ENCODE measurements at places on chromosomes 3 and 15.

DNA sequence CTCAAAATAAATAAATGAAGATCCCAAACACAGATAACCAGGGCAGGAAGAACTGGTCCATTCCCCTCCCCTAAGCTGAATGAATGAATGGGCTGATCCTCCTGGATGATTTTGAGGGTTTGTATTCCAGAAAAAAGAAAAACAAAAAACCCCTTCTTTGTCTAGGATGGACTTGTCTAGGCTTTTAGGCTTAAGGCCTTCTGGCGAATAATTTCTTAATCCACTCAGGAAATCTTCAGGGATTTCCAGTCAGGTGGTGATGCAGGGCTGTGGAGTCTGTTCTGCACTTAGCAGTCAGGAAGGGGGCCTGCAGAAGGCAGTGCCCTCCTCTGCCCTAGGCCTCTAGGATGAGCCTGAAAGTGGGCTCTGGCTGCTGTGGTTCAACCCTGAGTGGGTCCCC lies 52.1 kb downstream of the BDH1 start:
- DNase-seq: no peak

DNA sequence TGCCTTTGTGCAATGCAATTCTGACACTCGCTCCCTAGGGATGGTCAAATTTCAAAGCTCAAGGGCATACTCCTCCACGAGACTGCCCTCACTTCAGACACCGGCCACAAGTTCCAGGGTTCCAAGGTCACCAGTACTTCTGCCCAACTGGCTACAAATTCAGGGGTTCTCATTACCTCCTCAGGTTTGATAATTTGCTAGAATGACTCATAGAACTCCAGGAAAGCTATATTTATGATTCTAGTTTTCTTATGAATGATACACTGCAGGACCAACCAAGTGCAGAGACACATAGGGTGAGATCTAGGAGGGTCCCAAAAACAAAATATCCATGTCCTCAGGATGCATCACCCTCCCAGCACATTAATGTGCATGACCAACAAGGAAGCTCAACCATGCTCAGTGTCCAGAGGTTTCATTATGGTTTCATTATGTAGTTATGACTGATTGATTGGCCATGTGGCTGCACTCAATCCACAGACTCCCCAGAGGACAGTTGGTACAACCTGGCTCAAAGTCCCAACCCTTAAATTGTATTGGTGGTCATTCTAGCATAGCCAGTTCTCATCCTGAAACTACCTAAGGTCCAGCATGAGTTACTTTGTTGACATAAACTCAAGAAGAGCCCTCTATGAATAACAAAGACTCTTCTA lies 170.4 kb upstream of the LRRN1 start:
- no peak for DNase-seq

- peak; percentile 1 for DNase-seq
Measured at GRCh38 chr3:130316169-130316568, 29.3 kb upstream of the COL6A5 start.

- DNase-seq: no peak
Measured at GRCh38 chr3:181250714-181251113, 261.2 kb upstream of the DNAJC19 start.

DNA sequence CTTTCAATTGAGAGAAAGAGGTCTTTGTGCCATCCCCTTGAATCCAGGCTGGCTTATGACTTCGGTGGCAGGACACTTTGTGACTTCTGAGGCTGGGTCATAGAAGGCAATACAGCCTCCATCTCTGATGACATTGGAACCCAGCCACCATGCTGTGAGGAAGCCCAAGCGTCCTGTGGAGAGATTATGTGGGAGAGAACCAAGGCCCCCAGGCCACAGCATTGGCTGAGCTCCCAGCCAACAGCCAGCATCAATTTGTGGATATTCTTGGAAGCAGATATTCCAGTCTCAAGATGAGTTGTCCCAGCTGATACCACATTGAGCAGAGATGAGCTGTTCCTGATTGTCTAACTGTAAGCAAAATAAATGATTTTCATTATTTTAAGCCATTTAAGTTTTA lies 12.7 kb upstream of the XIRP1 start:
- DNase-seq: no peak

DNA sequence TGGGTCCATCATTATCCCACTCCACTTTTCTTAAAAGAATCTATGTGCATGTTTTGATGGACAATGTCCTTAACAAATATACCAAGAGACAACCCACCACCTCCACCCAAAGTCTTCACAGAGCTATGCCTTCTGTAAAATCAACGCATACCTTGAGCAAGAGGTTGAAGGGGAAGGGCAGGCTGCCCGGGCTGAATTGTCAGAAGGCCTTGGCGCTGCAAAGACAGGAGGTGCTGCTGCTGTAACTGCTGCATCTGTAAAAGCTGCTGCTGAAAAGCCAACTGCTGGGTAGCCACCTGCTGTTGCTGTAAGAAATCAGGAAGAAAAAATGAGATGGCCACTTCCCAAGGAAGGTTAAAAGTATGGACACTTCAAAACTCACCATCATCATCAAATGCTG lies 536.7 kb downstream of the FOXP1 start:
- DNase-seq: no peak

DNA sequence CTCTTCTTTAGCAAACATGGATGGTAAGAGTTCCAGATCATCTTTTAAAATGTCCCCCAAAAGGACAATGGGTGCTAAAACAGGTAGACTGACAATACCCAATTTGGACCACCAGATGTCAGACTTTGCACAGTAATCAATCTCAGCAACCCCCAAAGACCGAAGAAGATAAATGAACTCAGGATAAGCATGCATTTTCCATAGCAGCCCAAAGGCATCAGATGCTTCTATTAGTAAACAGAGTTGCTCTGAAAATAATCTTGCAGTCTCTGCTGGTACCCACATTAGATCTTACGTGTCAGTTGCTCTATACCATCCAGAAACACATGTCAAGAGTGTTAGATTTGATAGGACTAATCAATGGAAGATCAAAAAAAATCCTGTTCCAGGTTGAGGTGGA lies 20.6 kb downstream of the MYH15 start:
- DNase-seq: no peak

- no peak for DNase-seq
Measured at GRCh38 chr3:55683666-55684270, 196.7 kb upstream of the WNT5A start.

DNA sequence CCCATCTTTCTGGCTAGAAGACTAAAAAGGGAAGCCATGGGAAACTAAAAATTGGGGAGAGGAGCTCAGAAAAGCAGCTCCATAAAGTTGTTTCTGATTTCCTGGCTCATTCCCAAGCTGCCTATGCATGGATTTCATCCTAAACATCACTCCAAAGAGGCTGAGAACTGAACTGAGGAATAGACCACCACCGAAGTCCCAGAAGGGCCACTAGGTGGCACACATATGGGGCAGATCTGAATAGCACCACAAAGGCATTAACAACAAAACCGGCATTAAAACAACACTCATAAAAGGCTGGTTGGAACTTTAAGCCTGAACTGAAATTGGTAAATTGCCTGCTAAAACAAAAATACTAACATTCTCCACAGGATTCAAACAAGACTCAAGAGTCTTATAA lies 106.3 kb downstream of the PLD1 start:
- DNase-seq: no peak

- DNase-seq: no peak
Measured at GRCh38 chr3:105260385-105260784, 106.3 kb upstream of the ALCAM start.

DNA sequence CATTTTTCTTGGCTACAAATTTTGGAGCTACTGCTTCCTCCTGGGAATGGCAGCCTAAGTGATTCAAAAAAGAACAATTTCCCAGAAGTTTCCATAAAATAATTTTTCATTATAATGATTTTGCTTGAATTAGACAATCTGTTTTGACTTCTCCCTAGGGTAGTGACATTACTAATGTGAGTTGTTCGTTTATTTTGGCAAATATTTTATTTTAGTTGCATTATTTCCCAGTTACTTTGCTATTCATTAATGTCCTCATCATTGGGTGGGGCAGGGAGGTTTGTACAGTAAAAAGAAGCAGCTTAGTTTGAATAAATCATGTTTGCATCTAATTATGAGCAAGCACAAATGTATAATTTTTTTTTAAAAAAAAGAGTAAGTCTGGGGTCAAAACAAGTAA lies 686.6 kb downstream of the ROBO2 start:
- no peak for DNase-seq

- no peak for DNase-seq
Measured at GRCh38 chr3:9623148-9623547, 26.2 kb upstream of the MTMR14 start.

DNA sequence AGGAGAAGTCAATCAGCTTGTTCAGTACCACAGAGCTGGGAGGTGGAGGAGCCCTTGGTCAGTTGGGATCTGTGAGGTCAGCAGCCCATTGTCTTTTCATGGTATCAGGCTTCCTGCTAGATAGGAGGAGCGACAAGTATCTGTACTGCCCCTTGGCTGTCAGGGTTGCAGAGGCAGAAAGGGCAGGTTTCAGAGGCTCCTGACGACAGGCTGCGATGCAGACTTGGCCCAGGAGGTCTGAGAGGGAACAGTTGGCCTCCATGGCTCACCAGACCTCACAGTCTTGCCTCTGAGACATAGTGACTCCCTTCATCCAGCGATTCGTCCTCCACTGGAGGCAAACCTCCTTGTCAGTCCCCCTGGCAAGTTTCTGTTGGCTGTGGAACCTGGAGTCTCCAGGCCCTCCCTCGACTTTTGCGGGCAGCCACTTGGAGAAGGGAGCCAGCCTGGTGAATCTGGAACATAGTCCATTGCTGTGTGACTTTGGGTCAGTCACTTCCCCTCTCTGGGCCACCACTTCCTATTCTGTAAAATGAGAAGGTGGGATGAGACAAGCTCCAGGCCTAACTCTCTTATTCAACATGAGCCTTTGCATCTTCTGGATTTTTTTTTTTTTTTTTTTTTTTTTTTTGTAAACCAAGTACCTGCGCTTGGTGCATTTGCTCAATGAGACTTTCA lies 177.9 kb upstream of the TLE3 start:
- DNase-seq: no peak

DNA sequence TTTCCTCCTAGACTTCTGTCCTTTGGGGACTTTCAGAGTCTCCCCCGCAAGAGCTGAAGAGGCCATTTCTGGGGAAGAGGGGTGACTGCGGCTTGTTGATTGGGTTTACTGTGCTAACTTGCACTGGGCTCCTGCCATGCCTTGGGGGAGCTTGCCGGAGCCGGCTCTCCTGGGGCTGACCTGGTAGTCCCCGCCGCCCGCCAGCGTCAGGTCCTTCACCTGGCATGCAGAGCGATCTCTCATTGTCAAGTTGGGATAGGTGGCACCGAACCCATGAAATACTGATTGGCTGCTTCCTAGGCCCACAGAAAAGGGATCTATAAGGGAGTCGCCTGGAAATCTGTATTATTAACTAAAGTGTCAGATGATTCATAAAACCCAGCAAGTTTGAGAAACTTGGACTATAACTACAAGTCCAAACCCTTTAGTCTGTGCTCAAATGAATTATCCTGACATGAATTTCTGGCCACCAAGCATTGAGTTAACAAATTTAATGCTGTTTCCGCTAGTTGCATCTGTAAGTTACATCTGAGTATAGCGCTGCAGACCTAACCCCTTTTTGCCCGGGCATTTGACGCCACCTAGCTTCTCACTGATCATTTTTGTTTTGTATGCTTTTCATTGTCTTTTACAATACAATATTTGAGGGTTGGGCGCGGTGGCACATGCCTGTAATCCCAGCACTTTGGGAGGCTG lies 607 bp upstream of the IMP3 start:
- DNase-seq: no peak

DNA sequence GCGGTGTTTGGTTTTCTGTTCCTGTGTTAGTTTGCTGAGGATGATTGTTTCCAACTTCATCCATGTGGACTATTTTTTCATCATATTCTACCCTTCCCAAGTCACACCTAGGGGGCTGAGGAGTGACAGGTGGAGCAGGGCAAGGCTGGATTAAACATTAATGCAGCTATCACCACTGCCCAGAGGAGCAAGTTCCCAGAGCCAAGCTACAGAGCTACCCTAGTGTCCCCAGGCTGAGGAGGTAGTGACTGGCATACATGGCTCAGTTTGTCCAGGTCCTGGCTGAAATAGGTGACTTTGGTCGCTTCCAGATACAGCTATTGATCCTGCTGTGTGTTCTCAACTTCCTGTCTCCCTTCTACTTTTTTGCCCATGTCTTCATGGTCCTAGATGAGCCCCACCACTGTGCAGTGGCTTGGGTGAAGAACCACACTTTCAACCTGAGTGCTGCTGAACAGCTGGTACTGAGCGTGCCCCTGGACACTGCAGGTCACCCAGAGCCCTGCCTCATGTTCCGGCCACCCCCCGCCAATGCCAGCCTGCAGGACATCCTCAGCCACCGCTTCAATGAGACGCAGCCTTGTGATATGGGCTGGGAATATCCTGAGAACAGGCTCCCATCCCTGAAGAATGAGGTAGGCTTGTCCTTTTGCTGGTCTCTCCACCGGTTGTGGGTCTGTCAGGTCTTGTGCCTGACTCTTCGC lies at the start of gene SLC22A13:
Gene SLC22A13 (plus strand): TSS at position 209 of the 704 bp plus-strand sequence. CDS start 49 bp downstream, at position 258.
- no peak for DNase-seq

DNA sequence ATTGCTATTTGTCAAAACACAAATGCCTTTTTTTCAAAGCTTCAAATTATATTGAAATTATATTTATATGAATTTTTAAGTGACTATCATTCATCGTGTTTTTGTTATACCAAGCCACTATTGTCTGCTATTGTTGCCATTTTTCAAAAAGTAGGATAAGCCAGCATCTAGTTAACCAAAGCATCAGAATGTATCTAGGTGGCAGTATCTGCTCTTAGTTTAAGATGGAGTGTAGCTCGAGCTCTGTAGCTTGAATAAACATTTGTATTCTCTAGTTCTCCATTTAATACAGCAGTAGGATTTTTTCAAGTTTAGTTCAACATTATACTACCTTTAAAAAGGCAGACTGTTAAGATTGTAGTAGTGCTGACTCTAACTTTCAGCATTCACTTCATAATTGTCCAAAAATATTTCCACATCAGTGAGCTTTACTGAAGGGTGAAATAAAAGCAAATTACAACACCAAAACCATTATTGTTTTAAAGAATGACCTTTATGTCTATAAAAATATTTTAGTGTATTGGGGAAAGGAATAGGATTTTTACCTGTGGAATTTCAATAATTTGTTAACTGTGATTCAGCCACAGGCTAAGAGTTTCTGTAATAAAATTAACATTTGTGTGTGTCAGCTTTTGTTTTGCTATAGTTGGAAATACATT lies 19.6 kb upstream of the C15orf61 start:
- DNase-seq: no peak

- DNase-seq: no peak
Measured at GRCh38 chr15:52466716-52467115, 62.0 kb downstream of the MYO5A start.
